Esophagus squamous epithelium (tissue), 5 donors: ENCODE measurements at places on chromosomes 2 and 18.

DNA sequence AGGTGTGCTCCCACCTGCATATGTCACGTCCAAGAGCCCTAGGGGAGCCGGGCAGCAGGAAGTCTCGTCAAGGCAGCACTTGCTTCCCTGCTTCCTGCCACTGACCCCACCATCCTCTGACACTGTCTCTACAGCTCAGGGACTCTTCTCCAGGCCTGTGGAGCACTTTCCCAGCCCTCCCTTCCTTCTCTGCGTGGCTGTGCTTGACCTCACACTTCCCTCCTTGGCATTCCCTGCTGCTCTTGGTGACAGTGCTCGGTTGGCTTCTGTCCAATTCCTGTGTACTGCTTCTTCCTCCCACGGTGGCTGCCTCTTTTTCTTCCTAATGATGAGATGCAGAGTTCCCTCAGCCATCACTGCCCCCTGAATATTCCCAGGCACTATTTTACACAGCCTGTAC is 2.8 kb downstream of the CIDEA start:
- no peak for DNase-seq

DNA sequence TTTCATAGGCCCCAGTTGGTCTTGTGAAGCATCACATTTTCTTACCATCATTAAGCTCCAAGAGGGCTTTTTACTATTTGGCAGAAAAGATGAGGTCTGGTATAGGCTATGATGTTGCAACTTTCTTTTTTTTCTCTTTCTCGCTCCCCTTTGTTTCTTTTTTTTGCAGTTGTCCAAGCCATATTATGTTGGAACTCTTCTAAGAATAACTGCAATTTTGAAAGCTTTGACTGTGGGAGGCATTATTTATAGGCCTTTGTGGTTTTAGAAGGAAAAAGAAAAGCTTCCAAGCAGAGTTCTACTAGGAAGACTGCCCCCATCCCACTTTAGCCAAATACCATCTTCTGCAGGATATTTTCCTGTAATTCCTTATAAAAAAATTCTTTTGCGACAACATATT is 571.6 kb downstream of the ARHGAP15 start:
- DNase-seq = no peak

DNA sequence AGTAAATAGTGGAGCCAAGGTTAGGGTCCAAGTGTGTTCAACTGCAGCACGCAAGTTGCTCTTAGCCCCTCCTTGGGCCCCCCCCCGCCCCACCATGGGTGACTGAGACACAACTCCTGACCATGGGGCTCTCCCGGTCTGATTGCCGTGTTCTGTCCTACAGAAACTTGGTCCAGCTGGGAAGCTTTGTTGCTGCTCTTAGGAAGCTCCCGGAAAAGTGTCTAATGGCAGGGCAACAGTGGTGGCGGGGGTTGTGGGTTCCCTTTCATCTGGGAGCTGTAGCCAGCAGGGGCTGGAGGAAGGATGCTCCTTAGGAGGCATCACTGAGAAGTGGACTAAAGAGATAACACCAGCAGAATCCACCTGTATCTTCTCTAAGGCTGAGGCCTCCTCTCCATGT is 111.1 kb downstream of the CYP26B1 start:
- DNase-seq = no peak

GRCh38 chr2:44938287-44939105 is 3.0 kb upstream of the SIX3 start:
- no peak for DNase-seq

GRCh38 chr18:51192026-51192425 is 5.5 kb downstream of the MEX3C start:
- no peak for DNase-seq

- DNase-seq = no peak
Measured at GRCh38 chr18:9884532-9885140, 1.1 kb upstream of the TXNDC2 start.
